ENCODE measurements at places on chromosomes 3 and 15.

DNA sequence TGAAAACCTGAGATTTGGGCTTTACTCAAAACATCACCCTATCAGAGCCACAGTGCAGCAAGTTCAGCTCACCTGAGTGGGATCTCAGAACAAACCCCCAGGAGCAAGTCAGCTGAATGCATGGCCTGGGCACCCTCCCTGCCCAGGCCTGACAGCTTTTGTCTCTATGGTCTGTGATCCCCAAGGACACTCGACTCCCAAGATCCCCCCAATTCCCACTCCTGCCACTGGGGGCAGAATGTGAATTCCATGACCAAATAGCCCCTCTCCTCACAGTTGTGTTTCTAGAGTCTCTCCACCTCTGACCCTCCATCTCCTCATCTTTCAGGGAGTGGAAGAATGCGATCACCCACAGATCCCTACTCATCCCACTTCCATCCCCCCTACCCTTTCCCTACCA, 58.9 kb downstream of the ZNF445 start:
- peak; percentile 8 for DNase-seq

DNA sequence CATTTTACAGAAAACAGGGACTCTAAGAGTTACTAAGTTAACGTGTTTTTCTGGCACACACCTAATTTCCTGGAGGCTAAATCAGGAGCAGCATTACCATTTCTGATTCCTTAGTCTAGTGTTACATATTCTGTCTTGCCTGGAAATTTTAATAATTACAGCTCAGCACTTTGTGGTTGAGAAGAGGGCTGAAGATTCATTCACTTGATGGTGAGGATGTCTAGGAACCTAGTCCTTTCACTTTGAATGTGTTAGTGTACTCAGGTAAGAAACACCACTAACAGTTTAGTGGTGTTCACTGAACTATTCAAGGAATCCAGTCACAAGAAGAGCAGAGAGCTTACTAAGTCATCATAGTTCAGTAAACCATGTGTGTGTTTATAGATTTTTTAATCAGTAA, 102.8 kb downstream of the STT3B start:
- DNase-seq, result no peak

- DNase-seq, result no peak
Observed at GRCh38 chr3:179233043-179233442, 17.9 kb downstream of the KCNMB3 start.

DNA sequence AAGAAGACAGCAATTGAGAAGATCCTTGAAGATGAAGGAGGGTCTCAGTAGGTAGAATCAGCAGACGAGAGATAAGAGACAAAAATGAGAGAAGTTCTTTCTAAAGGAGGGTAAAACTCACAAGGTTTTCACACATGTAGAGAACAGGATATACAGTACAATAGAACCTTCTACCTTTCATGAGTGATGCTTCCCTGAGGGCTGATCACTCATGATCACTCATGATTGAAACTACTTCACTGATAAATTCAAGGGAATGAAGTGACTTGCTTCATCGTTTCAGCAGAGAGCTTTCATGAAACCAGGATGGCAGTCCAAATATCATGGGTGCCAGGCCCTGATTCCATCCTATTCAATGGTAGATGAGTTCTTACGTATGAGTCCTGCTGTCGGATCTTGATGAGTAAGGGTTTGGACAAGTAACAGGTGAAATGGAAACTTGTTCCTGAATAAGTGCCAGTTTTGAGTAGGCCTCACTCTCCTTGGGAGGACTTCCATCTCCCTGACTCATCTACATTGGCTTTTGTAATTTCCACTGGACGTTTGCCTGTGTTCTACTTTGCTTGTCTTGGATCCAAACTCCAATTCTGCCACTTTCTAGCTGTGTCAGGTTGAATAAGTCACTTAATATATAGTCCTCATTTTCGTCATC, 9.6 kb upstream of the CLDN16 start:
- no peak for DNase-seq

- DNase-seq, result no peak
Observed at GRCh38 chr3:171552531-171552930, 92.3 kb upstream of the TNIK start.

DNA sequence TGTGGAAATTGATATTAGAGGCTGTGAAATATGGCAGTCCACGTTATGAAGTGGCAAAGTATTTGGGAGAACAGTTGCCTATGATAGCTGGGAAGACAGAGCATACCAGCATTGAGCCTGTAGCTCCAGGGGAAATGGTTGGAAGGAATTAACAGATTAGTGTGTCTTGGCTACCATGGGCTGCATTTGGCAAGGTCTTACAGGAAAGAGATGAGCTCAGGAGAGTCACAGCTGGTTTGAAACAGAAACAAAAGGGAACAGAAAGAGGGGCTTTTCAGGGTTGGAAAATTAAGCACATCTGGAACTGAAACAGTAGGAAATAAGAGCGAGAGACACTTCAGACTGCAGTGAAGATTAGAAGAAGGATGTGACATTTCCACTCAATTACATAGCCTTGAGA, 141.7 kb downstream of the FBLN2 start:
- DNase-seq, result no peak

DNA sequence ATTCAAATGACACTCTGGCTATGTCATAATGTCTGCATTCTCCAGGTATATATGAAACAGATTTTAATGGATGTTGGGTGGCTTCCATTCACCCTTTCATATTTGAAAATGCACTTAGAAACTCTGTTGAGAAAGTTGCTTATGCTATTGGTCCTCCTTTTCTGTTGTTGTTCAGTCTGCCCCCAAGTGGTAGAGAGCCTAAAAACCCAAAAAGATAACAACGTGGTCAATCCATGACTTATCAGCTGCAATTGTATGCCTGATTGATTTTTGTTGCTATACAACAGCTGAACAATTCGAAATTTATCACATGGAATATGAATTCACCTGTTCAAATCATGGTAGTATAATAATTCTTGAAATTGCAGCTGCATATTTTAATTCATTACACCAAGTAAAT, 279.8 kb downstream of the ROBO2 start:
- DNase-seq, result peak; percentile 32

DNA sequence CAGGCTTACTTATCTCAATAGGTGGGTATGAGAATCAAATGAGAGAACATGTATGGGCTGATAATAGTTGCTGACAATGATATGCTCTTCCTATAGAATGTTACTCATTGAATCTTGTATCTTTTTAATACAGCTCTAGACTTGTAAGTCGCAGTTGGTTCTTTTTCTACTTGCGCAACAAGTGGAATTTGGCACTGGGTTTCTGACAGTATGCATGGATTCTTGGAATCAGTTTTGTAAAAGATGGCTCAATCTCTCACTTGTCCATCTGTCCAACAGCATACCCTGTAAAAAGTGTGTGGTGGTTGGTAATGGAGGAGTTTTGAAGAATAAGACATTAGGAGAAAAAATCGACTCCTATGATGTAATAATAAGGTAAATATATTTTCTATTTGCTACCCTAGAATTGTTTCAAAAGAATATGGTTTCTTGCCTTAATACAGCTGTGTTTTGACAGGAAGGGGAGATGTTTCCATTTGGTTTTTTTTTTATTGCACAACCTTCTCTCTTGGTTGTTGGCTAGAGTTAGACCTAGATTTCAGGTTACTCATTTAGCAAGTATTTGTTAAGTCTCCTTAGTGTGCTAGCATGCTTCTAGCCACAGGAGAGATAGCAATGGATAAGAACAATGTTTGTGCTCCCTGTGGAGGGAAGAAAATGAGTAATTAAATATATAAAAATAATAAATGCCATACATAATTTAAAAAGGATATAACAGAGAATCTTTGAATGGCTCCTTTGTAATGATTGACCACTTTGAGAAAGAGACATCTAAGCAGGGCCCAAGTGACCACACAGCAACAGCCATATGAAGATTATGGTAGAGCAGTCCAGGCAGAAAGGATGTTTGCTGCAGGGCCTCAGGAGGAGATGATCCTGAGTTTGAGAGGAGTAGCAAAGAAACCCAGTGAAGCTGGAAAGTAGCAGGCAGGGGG, 21.8 kb downstream of the ST3GAL6 start:
- peak; percentile 79 for DNase-seq
